BE2C (cell line): ENCODE measurements at places on chromosomes 16 and 17.

DNA sequence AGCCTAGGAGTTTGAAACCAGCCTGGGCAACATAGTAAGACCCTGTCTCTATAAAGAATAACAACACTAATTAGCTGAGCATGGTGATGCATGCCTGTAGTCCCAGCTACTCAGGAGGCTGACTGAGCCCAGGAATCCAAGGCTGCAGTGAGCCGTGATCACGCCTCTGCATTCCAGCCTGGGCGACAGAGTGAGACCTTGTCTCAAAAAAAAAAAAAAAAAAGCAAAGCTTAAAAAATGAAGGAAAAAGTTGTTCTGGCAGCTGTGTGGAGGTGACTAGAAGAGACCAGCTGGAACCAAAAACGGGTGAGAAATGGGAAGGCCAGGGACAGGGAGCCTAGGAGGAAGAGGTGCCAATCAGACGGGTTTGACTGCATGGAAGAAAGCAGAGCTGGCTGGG, 4.2 kb downstream of the BCL7C start:
- no peak for DNase-seq

- DNase-seq: no peak
Observed at GRCh38 chr17:68298601-68299000, 7.3 kb downstream of the ARSG start.

- peak; percentile 13 for DNase-seq
Observed at GRCh38 chr16:921321-921905, 49.4 kb downstream of the LMF1 start.

DNA sequence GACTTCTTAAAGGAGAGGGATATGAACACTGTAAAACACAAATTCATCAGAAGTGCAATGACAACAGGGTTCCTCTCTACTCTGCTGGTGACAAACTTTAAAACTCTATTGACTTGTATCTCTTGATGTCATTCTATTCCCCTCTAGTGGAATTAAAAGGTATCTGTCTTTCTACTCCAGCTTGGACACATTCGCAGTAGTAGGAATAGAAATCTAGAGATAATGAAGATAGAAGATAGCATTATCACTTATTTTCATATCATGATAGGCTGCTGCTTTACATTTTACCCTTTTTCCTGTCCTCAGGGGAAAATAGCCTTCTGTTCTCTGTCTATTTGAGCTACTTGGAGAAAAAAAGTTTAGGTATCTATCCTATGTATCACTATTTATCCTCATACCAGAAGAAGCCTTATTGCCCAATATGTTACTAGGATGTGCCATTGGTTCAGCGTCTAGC, 209.6 kb upstream of the CACNG5 start:
- DNase-seq: no peak

GRCh38 chr17:67164302-67164701, 80.7 kb downstream of the HELZ start:
- no peak for DNase-seq

GRCh38 chr16:47578573-47578972, 117.4 kb downstream of the PHKB start:
- no peak for DNase-seq

- no peak for DNase-seq
Observed at GRCh38 chr17:29855686-29856085, 74.3 kb downstream of the SSH2 start.

GRCh38 chr17:61648587-61648986, 57.6 kb upstream of the NACA2 start:
- DNase-seq: no peak

DNA sequence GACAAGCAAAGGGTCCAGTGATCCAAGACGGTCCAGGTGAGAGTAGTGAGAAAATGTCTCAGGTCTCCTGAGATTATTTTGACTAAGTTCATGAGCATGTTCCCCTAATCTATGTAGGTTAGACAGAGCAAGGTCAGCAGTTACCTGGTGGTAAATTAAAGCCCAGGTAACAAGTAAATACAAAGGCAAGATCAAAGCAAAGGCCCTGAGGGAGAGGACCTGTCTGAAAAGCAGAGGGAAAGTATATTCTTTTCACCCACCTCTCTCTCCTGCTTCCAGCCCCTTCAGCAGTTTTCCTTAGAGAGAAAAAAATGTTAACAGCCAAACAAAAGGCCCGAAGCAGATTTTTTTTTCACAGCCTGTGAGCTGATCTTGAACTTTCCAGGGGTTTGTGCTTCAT, 302.7 kb downstream of the MAP2K6 start:
- DNase-seq: no peak

GRCh38 chr17:70171159-70171558, 1.8 kb downstream of the KCNJ2 start:
- DNase-seq: no peak

- DNase-seq: no peak
Observed at GRCh38 chr17:83080858-83081683, 1.7 kb downstream of the METRNL start.

DNA sequence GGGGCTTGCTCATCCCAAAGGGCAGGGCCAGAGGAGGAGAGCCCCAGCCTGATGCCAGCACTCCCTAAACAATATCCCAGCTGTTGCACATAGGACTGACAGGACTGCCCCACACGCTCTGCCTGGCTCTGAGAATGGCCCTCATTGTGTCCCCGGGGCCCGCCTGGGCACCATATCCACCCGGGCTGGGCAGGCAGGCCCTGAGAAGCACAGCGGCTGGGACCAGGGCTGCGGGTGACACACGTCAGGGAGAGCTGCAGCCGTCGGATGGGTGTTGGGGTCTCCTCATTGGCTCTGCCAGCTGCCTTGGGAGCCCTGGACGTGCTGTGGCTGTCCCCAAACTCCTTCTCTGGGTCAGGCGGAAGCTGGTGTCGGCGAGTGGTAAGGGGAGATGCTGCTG, 4.2 kb downstream of the BCAR1 start:
- no peak for DNase-seq

DNA sequence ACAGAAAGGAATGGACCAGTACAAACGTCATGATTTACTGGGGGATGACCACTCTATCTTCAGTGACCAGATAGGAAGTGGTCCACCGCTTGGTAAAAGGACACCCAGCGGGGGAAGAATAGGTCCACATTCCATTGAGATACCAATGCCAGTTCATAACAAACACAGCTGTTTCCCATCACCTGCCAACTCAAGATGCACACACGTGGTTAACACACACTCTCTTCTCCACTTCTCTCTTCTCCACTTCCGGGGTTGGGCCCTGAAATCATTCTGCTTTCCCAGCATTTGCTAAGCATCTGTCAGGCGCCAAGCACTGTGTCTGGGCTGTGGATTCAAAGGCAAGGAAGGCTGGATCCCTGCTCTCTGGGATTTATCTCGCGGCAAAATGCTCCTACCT, 175.5 kb downstream of the SLC39A11 start:
- DNase-seq: no peak

DNA sequence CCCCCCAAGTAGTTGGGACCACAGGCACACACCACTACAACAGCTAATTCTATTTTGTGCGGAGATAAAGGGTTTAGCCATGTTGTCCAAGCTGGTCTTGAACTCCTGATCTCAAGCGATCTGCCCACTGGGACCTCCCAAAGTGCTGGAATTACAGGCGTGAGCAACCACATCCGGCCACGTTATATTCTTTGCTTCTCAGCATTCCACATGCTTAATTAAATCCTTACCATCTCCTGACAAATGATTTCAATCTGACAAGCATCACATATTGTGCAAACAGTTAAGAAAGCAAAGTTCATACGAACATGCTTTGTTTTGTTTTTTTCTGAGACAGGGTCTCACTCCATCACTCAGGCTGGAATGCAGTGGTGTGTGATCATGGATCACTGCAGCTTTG, 18.2 kb downstream of the HIGD1B start:
- DNase-seq: no peak

- DNase-seq: no peak
Observed at GRCh38 chr17:74243013-74243755, 29.8 kb downstream of the TTYH2 start.

DNA sequence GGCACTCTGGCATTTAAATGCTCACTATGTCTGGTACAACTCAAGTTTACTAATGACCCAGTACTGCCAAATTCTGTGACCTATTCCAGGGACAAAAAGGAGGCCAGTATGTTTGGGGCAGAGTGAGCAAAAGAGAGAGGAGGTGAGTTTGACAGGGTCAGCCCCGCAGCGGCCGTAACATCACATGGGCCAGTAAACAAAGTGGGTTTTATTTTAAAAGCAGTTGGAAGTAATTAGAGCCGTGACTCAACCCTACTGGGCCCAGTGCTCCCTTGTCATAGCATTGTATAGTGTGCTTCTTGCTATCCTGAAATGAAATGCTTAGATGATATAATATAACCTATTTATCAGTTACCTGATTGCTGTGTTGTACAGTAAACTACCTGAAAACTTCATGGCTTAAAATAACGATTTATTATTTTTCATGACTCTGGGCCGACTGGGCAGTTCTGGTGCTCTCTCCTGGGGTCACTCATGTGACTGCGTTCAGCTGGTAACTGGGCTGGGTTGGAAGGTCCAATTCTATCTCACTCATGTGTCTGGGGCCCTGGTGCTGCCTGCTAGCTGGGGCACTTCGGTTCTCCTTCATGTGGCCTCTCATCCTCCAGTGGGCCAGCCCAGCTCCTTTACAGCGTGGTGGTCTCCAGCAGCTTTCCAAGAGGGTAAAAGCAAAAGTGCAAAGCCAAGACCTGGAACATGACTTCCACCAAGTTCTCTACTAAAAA, 27.4 kb downstream of the IQCK start:
- DNase-seq: no peak

DNA sequence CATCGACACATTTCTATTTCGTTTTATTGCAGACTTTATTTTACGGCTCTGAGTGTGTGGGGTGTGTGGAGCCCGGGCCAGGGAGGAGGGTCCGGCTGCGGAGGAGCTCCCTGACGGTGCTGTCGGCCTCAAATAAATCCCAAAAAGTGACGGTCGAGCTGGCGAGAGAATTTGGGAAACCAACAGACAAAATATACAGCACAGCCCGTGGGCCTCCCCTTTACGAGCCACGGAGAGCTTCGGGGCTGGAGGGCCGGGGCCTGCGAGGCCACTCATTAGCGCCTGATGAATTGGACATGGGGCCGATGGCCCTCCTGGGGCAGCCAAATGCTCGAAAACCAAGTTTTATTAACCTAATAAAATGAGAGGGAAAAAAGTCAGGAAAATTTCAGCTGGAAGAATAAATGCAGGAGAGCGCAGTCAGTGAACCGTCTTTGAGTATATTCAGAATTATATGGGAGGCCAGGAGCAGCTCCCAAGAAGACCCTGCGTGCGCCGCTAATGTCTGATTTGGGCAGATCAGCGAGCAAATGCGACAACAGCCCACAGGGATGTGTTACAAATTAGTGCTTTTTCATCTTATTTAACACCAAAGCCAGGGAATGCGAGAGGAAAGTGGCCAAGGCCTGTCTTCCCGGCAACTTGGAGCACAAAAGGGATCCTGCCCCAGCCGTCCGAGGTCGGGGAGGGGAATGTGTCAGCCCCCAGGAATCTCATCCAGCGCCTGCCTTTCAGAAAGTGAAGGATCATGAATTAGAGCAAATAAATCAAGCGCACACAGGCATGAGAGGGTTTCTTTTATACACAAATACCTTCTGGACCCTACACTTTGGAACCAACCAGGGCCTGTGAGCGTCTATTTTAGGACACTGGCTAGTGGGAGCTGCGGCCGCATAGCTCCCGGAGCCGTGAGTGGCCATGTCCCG, 249.1 kb downstream of the C16orf95 start:
- DNase-seq: no peak

- DNase-seq: no peak
Observed at GRCh38 chr16:78654929-78655328, 555.5 kb downstream of the WWOX start.

DNA sequence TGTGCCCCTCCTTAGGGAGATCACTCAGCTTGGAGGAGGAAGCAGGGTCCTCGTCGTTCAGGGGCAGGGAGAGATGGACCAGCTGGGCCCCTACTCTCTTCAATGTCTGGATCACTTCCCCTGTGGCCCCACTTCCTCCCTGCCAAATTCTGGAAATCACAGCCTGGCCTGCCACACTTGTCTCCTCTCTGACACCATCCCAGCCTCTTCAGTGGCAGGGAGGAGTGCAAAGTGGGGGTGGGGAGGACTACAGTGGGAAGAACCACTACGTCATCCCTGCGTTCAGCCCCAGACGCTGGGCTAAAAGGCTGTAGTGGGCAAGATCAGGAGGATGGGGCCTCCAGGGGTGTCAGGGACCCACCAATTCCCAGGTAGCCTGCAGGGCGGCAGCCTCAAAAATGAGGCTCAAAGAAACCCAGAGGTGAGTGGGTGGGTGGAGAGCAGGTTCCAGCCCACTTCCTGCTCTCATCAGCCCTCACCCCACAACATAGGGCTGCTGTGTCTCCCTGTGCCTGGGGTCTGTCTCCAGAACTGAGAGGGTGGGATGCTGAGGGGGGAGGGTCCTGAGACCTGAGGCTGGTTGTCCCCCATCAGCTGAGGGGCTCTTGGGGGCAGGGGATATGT, 25.0 kb upstream of the TAC4 start:
- DNase-seq: no peak

GRCh38 chr16:12095275-12096156, 119.0 kb downstream of the SNX29 start:
- DNase-seq: peak; percentile 71

- DNase-seq: no peak
Observed at GRCh38 chr17:37017404-37017803, 68.7 kb downstream of the AATF start.

GRCh38 chr17:64571746-64572145, 65.0 kb downstream of the CEP95 start:
- DNase-seq: no peak

GRCh38 chr16:59645194-59645593, 911.1 kb upstream of the GOT2 start:
- DNase-seq: no peak

GRCh38 chr17:78965491-78965924, 14.2 kb downstream of the LGALS3BP start:
- no peak for DNase-seq

GRCh38 chr16:12784076-12784475, 19.6 kb downstream of the CPPED1 start:
- no peak for DNase-seq

DNA sequence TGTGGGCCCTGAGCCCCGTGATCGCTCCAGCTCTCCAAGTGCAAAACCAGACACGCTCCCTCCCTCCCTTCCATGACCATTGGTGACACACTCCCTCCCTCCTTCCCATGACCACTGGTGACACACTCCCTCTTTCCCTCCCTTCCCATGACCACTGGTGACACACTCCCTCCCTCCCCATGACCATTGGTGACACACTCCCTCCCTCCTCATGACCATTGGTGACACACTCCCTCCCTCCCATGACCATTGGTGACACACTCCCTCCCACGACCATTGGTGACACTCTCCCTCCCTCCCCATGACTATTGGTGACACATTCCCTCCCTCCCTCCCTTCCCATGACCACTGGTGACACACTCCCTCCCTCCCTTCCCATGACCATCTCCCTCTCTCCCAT, 56.3 kb downstream of the LMF1 start:
- DNase-seq: no peak

- DNase-seq: no peak
Observed at GRCh38 chr16:68744744-68745280, 7.7 kb downstream of the CDH1 start.

- DNase-seq: no peak
Observed at GRCh38 chr17:76917829-76918228, 49.6 kb downstream of the MGAT5B start.
